ENCODE measurements at places on chromosomes 5 and 9. TPM values are rescaled to one million over a fixed set of nuclear protein-coding genes. Genes with fewer than 3 reads are reported as not detected.

GRCh38 chr5:122774519-122774860, 390 bp upstream of the SNX2 start:
- DNase-seq, result no peak

DNA sequence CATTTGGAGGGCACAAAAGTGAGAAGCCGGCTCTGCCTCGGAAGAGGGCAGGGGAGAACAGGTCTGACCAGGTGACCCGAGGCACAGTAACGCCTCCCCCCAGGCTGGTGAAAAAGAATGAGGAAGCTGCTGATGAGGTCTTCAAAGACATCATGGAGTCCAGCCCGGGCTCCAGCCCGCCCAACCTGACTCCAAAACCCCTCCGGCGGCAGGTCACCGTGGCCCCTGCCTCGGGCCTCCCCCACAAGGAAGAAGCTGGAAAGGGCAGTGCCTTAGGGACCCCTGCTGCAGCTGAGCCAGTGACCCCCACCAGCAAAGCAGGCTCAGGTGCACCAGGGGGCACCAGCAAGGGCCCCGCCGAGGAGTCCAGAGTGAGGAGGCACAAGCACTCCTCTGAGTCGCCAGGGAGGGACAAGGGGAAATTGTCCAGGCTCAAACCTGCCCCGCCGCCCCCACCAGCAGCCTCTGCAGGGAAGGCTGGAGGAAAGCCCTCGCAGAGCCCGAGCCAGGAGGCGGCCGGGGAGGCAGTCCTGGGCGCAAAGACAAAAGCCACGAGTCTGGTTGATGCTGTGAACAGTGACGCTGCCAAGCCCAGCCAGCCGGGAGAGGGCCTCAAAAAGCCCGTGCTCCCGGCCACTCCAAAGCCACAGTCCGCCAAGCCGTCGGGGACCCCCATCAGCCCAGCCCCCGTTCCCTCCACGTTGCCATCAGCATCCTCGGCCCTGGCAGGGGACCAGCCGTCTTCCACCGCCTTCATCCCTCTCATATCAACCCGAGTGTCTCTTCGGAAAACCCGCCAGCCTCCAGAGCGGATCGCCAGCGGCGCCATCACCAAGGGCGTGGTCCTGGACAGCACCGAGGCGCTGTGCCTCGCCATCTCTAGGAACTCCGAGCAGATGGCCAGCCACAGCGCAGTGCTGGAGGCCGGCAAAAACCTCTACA, 11.8 kb downstream of the QRFP start:
- no peak for DNase-seq

DNA sequence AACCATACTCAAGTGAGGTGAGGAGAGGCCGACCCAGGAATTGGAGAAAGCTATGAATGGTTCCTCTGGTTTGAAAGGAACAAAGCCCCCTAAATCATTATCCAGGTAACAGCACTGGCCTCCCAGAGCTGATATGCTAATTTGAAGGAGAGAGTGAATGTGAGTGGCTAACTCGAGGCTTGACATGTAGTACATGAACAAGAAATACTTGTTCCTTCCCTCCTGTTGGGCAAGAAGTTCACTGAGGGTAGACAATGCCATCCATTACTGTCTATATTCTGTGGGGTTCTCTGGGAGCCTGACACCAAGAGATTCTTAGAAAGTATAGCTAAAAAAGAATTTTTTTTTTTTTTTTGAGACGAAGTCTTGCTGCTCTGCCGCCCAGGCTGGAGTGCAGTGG, 32.5 kb upstream of the ZNF354A start:
- DNase-seq, result no peak

GRCh38 chr9:100488177-100488576, 15.2 kb downstream of the TMEFF1 start:
- no peak for DNase-seq

DNA sequence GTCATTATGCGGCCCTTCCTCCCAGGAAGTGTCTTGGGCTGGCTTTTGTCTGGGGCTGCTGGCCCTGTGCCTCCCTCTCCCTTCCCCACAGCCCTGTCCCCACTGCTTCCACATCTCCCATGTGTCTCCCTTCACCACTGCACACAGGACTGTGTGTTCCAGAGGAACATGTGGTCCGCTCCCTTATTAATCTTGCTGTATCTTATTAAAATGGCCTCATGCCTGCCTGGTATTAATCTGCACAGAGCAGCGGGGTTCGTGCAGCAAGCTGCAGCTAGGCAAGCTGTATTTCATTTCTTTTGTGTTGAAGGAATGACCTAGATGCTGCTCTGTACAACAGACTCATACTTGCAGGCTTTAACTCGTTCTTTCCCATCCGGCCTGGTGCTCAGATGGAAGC, 130.5 kb downstream of the SPOCK1 start:
- DNase-seq, result no peak

- no peak for DNase-seq
These were observed 1853.3 kb downstream of the EFNA5 start for GRCh38 chr5:105817416-105817815.

- DNase-seq, result no peak
These were observed 24.0 kb upstream of the MLANA start for GRCh38 chr9:5866685-5867084.

Gene OLFM1
- 3.2 TPM for polyA plus RNA-seq

DNA sequence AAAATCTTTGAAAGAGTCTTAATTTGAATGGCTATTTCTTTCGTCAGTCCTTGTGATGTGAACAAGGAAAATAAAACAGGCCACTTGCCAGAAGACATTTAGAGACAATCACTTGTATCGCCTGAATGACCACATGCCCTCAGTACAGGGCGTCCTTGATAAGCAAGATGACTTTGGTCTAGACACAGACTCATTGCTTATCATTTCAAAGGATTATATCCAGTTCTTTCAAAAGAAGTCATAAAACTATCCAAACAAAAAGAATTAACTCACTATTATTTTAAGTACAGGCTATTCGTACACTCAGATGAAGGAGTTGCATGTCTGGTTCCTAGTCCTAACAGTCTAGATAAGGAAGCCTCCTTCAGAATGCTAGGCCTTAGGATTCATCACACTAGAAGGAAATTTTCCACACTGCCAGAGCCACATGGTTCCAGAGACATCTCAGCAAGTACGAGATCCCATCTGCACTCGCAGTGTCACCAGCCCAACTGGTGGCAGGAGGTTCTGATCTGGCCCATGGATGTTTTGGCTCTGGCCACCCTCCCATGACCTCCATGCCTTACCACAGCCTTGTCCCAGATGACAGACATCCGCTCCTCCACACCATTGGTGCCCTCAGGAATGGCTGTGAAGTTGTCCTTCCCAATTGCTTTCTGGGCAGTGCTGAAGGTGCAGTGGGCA, 109.6 kb downstream of the DPYSL3 start:
- DNase-seq, result no peak

DNA sequence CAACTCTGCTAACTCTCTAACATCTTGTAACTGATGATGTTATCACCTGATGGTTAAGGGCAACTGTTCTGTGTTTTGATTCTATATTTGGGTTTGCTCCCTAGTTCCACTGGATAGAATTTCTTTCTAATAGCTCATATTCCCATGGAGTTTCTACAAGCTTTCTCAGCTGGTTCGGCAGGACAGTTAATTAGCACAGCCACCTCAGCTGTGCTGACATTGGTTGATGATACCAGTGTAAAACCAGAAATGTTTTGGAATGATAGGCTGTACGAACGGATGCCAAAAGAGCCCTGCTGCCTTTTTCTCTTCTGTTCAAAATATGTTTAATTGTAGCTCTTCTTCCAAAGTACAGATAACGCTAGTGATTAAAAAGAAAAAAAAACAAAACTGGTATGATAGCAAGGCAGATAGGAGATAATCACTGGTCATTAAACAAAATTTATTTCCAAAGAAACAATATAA, 440.5 kb upstream of the ZNF608 start:
- DNase-seq, result no peak

Gene SH3RF2
- polyA plus RNA-seq, result 4.2 TPM

Gene LCN1
- polyA plus RNA-seq, result not detected

GRCh38 chr5:91956738-91957137, 573.6 kb upstream of the ARRDC3 start:
- no peak for DNase-seq

DNA sequence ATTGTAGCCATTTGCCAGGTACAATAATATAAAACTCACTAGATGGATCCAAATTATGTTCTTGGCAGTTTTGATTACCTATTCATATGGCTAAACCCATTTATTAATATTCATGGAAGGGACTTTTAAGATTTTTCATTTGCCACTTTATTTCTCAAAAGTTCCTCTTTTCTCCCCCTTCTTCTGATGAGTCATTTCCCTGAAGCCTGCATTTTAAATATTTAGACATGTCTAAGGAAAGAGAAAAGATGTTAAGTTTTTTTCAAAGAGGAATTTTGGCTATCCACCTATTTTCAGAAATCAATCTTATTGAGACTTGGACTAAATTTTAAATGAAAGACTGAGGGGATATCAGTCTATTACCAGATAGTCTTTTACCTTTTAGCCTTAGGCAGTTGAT, 1189.4 kb downstream of the EFNA5 start:
- no peak for DNase-seq

- DNase-seq, result no peak
These were observed 7.6 kb downstream of the DNAJC18 start for GRCh38 chr5:139431706-139432105.

GRCh38 chr9:81321551-81321950, 367.8 kb downstream of the TLE1 start:
- DNase-seq, result no peak

GRCh38 chr5:101080462-101081240, 177.6 kb upstream of the ST8SIA4 start:
- DNase-seq, result no peak

DNA sequence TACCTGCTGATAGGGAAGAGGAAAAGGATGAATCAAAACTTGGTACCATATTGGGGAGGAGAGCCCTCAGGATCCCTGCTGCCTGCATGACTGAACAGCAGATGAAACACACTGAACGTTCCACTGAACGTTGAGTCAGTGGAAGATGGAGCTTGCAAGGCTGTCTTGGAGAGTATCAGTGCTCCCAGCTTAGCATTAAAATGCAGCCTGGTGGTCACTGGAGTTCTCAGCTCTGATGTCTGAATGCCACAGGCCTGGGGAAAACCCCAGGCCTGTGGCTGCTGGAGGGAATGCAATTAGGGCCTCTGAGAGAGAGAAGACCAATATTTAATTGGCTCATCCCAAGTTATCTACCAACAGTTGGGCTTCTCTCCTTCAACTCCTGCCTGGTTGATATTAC, 54.5 kb downstream of the PDE4D start:
- DNase-seq, result no peak

Gene LCP2
- 3.0 TPM for polyA plus RNA-seq

DNA sequence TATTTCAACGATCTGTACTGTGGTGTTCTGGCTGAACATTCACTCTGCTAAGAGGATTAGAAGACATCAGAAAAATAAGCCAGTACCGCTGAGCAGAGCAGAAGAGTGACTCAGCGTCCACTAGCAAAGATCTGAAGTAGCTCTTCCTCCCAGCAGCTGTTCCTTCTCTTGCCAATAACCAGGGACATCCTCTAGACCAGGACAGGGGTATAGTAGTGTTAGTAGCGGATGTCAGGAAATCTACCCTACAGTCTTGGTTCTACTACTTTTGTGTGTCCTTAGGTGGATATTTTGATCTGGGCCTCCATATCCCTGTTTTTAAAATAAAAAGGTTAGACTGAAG, 103.6 kb downstream of the TSSK1B start:
- no peak for DNase-seq

Gene HAPLN1
- polyA plus RNA-seq, result 9.6 TPM

Gene PRR16
- polyA plus RNA-seq, result 4.6 TPM

GRCh38 chr9:19926774-19927173, 137.9 kb upstream of the SLC24A2 start:
- DNase-seq, result no peak

- no peak for DNase-seq
These were observed 21.2 kb upstream of the MLANA start for GRCh38 chr9:5869315-5870019.

DNA sequence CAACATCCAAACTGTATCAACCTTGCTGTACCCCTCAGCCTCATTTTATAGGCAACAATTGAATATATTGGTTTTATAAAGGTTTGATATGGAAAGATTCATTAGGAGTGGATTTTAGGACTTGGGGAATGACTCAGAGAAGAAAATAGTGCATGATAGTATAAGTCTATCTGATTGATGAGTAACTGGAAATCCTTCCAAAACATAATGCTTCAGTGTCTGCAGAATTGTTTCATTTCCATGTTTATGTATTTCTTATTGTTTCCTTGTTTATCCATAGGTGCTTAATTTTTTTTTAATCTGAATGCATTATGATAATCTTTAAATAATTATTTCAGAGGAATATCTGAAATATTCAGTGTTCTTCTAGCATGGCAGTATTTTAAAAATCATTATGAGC, 12.6 kb downstream of the JAK2 start:
- DNase-seq, result no peak

DNA sequence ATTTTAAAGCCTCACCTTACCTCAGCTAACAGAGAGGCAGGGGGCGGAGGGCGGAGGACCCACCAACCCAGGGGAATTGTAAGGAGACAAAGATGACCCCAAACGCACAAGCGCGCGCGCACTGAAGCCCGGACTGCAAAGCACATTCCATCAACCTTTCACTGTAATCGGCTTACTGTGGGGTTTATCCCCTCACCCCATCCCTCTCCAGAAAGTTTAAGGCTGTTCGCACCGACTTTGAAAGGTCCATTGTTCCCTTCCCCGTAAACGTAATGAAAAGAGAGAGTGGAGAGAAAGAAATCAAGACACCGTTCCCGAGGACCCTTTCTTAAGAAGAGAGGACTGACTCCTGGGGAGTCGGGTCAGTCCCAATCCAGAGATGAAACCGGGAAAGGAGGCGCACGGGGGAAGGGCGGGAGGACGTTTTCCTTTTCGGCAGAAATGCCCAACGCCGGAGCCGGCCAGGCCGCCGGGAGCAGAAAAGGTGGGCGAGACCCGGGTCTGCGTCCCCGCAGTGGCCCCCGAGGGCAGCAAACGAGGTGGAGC, 464 bp downstream of the CEMIP2 start:
- no peak for DNase-seq

DNA sequence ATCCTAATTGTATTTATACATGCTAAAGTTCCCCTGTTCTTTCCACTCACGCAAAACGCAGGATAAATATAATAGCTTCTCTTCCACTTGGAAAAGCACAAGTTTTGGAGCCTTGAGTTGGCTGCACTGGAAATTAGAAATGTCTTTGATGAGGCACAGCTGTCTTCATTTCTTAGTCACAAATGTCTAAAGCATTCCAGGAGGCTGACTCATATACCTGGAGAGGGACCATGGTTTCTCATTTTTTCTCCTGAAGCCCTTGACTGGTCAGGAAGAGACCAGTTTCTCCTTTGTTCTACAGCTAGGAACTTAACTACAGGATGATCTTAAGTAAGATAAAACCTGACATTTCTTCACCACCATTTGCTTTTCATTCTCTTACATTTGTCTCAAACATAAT, 16.2 kb downstream of the MTX3 start:
- DNase-seq, result no peak

Gene ECM2
- 21.1 TPM for polyA plus RNA-seq

GRCh38 chr5:176394881-176395675, 6.5 kb downstream of the HIGD2A start:
- DNase-seq, result no peak

Gene PTGES2
- polyA plus RNA-seq, result 35.2 TPM

DNA sequence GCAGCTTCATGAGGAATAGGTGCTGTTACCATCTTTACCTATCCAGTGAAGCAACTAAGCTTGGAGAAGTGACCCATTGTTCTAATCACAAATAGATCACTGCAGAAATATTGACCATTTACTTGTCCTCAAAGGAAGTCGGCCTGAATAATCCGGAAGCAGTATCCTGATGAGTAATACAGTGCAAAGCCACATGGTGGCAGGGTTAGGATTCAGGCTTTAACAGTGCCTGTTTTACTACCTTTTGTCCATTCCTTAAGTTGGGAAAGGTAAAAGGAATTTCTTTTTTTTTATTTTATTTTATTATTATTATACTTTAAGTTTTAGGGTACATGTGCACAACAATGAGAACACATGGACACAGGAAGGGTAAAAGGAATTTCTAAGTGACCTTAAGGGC, 336.3 kb downstream of the KDM4C start:
- no peak for DNase-seq
